Forelimb muscle (tissue), 1 donor: ENCODE measurements at places on chromosomes 3 and 15. TPM values are rescaled to one million over a fixed set of nuclear protein-coding genes. Genes with fewer than 3 reads are reported as not detected.

- DNase-seq, result no peak
Measured at GRCh38 chr3:34360713-34361112, 562.3 kb downstream of the PDCD6IP start.

GRCh38 chr15:63879995-63880394 is 46.2 kb upstream of the HERC1 start:
- DNase-seq, result no peak

GRCh38 chr15:52252781-52253180 is 42.8 kb downstream of the MYO5C start:
- DNase-seq, result no peak

DNA sequence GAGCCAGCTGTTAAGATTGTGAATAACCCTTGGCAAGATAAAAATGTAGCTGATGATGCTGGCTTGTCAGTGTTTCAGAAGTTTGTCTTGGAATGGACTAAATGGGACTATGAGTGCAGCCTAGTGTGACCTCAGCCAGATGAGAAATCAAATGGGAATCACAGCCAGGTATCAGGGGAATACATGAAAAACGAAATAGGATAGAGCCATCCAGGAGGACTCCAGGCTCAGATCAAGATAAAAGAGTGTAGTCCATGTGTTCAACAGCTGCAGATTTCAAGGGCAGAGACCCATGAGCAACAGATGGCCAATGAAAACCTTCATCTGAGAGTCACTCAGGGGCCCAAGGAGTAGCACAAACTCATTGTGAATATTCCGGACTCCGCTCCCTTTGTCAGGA is 1080.9 kb upstream of the CADM2 start:
- peak; percentile 13 for DNase-seq

GRCh38 chr15:78449220-78449999 is 11.4 kb downstream of the IREB2 start:
- DNase-seq, result no peak

GRCh38 chr3:61505197-61505596 is 56.2 kb upstream of the PTPRG start:
- DNase-seq, result no peak

Gene NR2E3
- 7.4 TPM for polyA plus RNA-seq

Gene PARP15
- polyA plus RNA-seq, result 5.9 TPM

Gene ZNF501
- 5.1 TPM for polyA plus RNA-seq

Gene CRELD1
- 36.7 TPM for polyA plus RNA-seq

Gene ACKR2
- 0.46 TPM for polyA plus RNA-seq
